ENCODE measurements at places on chromosomes 12 and 14.
A peak's percentile ranks its signal among the peaks of the same experiment; 100 is the strongest.

DNA sequence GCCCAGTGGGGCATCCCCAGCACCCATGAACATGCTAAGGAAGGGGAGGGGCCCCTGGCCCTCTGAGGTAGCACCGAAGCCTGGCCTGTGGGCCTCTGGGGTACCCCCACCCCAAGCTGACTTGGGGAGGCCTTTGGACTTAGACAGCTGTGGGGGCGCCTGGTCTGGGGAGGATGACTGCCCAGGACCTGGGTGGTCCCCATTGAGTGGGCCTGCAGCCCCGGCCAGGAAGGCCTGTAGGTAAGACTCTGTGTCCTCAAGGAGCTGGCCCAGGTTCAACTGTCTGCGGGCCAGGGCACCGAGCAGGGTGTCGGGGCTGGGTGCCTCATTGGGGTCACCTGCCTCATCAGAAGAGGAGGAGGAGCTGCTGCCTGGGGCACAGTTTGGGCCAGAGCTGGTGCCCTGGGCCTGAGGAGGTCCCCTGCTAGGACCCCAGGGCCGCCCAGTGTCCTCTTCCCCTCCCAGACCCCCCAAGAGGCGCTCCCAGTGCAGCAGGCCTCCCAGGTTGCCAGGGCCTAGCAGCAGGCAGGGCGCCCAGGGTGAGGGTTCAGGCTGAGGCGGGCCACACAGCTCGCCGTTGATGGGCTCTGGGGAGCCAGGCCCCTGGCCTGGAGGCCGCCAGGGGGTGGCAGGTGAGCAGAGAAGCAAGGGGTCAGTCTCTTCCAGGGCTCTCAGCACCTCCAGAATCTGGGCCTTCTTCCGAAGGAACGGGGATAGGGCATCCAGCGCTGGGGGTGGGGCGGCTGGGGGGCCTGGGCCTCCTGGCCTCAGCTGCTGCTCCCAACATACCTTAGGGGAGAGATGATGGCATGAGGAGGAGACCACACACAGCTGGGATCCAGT, 31.4 kb downstream of the NCKAP5L start:
- no peak for DNase-seq

GRCh38 chr12:88934163-88934747, 354.0 kb upstream of the KITLG start:
- no peak for DNase-seq

- DNase-seq, result no peak
Measured at GRCh38 chr14:102220031-102220430, 80.3 kb downstream of the WDR20 start.

DNA sequence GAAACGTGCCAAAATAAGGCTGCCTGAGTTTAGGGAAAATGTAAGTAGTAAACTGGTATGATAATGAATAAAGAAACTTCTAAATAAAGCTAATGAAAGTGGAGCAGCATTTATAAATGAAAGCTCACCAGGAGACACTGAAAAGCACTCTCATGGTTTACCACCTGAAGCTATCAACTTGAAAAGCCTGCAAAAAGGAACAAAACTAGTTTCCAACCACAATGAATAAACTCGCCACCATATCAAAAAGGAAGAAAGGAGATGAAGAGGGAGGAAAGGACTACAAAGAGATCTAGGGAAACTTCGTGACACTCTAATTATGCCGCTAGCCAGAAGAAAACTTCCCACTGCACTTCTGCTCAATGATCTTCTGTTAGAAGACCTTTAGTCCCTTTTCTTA, 66.7 kb downstream of the MED13L start:
- DNase-seq, result no peak

DNA sequence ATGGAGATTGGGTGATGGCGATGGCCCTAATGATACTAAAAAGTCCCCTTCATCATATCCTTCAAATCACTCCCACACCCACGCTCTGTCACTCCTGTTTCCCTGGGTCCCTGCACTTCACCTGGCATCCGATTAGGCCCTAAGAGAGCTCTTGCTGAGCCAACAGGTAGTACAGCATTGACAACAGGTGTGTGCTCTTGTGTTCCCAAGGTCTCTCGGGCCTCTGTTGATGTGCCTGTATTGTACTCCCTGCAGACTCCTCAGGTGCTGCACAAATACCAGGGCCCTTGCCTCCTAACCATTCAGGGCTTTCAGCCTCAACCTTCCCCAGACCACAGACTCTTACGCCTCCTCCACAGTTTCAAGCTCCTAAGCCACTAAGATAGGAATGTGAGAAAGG, 25.8 kb upstream of the VDR start:
- no peak for DNase-seq

GRCh38 chr12:1212526-1212925, 221.5 kb downstream of the ERC1 start:
- no peak for DNase-seq

DNA sequence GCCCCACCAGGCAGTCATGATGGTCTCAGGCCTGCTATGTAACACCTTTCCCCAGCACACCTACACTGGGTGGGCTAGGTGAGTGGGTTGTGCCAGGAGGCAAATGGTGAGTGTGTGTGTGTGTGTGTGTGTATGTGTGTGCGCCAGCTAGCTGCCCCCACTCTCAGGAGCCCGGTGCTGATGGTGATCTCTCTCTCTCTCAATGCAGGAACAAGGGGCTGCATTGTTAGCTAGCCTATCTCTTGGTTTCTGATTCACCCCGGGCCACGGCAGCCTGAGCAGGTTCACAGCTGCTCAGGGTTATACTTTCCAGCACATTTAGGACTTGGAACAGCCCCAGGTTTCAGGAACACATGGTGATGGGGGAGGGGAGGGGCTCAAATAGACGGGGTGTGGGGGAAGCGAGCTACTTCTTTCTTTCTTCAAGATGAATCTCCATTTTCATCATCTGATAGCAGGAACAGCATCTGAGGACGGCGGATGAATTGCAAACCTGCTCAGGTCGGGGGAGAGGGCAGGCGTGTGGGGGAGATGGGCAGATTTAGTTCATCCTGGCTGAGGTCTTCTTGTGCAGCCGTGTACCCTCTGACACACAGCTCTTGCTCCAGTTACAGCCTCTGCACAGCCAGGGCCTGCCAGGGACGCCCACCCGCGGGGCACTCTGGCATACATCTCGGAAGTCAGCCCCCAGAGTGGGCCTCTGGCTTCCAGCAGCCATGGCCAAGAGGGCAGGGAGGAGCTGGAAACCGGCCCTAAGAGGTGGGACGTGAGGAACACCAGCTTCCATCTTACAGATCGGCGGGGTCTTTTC, 137.6 kb downstream of the ZFP36L1 start:
- no peak for DNase-seq

- DNase-seq, result no peak
Measured at GRCh38 chr12:51749206-51749985, 99.1 kb downstream of the FIGNL2 start.

GRCh38 chr12:19946550-19946949, 421.8 kb upstream of the PDE3A start:
- peak; percentile 94 for DNase-seq

- DNase-seq, result no peak
Measured at GRCh38 chr14:68728342-68729106, 64.3 kb downstream of the ZFP36L1 start.

GRCh38 chr12:6759741-6760140, 6.4 kb upstream of the PTMS start:
- no peak for DNase-seq

- DNase-seq, result no peak
Measured at GRCh38 chr12:6552140-6552551, 3.7 kb downstream of the IFFO1 start.

DNA sequence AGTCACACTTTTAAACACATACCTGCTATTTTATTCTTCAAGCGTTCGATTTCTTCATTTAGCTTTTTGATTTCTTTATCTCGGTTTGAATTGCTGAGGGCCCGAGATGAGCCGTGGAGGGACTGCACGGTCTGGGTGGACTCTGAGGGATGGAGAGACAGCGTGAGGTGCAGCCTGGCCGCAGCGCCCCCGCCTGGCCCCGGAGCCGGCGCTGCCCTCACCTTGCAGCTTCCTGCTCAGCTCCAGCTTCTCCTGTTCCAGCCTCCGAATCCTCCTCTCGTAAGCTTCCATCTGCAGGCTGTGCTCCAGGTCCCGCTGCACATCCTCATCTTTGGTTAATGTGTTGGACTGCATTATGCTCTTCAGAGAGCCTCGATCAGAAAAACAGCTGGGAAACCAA, 53.2 kb downstream of the AMN start:
- no peak for DNase-seq

DNA sequence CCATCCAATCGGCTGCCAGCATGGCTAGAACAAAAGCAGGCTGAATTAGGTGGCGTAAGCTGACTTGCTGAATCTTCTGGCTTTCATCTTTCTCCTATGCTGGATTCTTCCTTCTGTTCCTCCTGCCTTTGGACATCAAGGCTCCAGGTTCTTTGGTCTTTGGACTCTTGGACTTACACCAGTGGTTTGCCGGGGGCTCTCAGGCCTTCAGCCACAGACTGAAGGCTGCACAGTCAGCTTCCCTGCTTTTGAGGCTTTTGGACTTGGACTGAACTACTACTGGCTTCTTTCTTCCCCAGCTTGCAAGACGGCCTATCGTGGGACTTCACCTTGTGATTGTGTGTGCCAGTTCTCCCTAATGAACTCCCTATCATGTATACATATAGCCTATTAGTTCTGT, 42.0 kb downstream of the RPS6KA5 start:
- DNase-seq, result no peak

- no peak for DNase-seq
Measured at GRCh38 chr14:69181491-69181890, 9.8 kb upstream of the EXD2 start.

DNA sequence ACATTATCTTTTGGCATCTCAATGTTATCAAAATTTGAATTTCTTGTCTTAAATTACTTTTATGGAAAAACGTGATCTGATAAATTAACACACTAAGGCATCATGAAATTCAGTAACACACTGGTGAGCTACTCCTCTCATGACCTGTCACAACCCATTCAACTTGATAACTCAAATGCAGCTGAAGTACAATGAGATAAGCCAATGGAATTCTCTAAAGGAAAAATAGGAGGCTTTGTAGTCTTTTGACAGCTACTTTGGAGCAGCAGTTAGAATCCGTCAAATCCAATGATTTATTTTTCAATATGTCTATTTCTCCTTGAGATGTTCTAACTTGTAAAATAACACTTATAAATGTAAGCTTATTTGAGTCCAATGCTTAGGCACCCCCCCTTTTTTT, 1029.4 kb downstream of the TRHDE start:
- DNase-seq, result no peak

- DNase-seq, result no peak
Measured at GRCh38 chr14:66477567-66477966, 8.6 kb upstream of the CCDC196 start.

GRCh38 chr14:104001003-104001402, 58.7 kb upstream of the RD3L start:
- DNase-seq, result no peak

DNA sequence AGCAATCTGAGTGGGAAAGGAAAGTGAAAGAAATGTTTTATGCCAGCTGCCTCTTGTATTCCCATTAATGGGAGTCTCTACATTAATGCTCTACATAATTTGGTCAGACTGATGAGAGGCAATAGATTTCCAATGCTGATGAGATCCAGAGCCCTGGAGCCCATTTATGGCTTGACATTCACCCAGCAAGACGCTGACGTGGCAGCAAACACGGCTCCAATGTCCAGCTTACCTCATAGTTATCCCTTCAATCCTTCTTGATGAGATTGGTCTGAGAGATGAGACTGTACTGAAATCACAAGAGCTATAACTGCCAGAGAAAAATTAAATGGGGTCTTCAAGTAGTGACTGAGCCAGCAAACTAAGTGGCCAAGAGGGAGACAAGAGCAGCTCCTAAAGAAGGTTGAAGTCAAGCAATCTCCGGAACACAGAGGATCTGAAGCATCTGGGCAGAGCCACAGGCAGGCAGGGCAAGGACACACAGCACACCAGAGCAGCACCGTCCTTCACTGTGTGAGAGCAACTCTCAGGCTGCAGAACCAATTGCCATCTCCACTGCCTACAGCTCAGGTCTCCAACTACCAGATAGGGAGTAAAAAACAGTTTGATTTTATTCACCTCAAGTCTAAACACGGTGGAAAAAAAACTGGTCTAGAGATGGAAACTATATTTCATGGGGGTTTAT, 7.3 kb upstream of the MYO1A start:
- DNase-seq, result no peak

- DNase-seq, result no peak
Measured at GRCh38 chr12:123895451-123895850, 77.2 kb downstream of the CCDC92 start.

DNA sequence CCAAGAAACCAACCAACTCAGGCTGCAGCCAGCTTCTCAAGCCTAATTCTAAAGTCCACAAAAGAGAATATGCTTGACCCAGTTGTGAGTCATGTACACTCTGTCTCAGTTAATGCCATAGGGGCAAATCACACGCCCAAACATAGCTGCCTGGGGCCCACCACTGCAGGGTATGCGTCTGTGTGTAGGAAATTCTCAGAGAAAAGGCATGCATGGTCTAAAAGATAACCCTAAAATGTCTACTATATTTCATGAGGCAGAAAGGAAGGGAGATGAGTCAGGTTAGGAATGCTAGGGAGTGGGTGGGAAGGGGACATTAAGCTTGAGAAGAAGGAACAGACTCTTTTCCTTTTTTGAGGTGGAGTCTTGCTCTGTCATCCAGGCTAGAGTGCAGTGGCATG, 22.3 kb upstream of the SPTLC2 start:
- DNase-seq, result peak; percentile 96

DNA sequence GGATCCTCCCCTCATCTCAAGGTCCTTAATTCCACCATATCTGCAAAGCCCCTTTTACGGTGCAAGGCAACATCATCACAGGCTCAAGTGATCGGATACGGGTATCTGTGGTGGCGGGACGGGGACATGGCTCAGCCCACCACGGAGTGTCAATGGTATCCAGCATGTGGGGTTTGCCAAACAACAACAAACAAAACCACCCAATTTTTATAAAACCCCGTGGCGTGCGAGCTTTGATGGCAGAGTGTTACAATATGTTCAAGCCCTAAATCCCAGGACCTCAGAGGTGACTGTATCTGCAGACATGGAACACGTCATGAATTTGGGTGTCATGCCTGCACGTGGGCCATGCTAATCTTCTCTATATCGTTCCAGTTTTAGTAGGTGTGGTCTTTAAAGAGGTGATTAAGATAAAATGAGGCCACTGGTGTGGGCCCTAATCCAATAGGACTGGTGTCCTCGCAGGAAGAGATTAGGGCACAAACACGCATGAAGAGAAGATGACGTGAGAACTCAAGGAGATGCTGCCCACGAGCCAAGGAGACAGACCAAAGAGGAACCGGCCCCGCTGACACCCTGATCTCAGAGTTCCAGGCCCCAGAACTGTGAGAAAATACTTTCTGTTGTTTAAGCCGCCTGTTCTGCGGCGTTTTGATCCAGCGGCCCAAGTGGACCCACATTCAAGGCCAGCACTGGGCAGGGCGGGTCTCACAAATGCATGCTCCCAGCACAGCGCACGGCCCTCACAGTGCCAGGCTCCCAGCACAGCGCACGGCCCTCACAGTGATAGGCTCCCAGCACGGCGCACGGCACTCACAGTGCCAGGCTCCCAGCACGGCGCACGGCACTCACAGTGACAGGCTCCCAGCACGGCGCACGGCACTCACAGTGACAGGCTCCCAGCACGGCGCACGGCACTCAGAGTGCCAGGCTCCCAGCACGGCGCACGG, 6.7 kb upstream of the GOLGA3 start:
- no peak for DNase-seq

GRCh38 chr12:1696800-1697199, 5.9 kb downstream of the ADIPOR2 start:
- no peak for DNase-seq

- no peak for DNase-seq
Measured at GRCh38 chr12:63941879-63942278, 97.4 kb downstream of the SRGAP1 start.
